ENCODE measurements at places on chromosomes 3 and 15. TPM values are rescaled to one million over a fixed set of nuclear protein-coding genes. Genes with fewer than 3 reads are reported as not detected.

GRCh38 chr3:139933766-139934165, 1.2 kb upstream of the CLSTN2 start:
- DNase-seq = no peak

The HTD2 gene
- total RNA-seq = 7.8 TPM

The RRP9 gene
- total RNA-seq = 18.6 TPM

GRCh38 chr3:68123231-68123630, 468.8 kb upstream of the SUCLG2 start:
- DNase-seq = no peak

GRCh38 chr15:39199076-39199475, 381.8 kb upstream of the THBS1 start:
- peak; percentile 55 for DNase-seq

GRCh38 chr15:92418864-92419263, 25.2 kb downstream of the ST8SIA2 start:
- DNase-seq = no peak

DNA sequence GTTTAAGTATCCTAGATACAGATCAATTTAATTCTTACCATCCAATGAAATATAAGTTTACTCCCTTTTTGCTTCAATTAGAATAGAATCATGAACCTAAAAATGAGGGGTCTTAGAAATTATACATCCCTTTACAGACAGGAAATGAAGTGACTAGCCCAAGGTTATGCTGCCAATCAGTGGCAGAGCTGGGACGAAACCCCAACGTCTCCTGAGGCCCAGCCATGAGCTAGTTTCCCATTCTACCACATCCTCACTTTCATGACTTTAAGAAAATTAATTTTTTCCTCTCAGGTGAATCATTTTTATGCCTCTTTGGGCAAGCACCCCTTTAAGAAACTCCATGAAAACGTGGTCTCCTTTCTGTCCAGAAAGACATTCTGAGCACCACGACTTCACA, 11.2 kb downstream of the LRIG1 start:
- DNase-seq = no peak

DNA sequence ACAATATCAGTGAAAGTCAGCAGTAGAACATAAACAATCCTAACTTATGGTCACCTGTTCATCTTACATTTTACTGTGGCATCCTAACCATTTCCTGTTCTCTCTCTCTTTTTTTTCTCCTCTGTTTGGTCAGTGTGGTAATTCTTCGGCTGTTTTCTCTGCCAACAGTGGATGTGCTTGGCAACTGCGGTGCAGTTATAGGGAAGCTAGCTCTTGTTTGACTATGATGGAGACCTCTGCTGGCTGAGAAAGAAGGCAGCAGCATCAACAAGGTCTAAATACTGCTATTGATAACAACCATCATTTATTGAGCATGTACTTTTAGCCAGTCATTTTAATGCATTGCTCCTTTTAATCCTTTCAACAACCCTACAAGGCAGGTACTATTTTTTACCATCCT, 723 bp upstream of the DRD3 start:
- no peak for DNase-seq

DNA sequence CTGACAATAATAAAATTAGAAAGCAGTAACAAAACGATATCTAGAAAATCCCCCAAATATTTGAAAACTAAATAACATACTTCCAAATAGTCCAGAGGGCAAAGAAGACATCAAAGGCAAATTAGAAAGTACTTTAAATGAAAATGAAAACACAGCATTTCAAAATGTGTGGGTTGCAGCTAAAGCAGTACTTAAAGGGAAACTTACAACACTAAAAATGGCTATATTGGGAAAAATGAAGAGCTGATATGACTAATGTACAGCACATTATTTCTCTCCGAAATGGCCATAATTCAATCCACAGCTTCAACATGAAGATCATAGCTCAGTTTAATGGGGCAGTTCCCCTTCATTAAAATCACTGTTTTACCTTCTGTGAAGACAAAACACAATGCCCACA, 71.9 kb downstream of the FBXL22 start:
- DNase-seq = no peak

GRCh38 chr15:64389036-64389435, 1.4 kb downstream of the TRIP4 start:
- DNase-seq = no peak

DNA sequence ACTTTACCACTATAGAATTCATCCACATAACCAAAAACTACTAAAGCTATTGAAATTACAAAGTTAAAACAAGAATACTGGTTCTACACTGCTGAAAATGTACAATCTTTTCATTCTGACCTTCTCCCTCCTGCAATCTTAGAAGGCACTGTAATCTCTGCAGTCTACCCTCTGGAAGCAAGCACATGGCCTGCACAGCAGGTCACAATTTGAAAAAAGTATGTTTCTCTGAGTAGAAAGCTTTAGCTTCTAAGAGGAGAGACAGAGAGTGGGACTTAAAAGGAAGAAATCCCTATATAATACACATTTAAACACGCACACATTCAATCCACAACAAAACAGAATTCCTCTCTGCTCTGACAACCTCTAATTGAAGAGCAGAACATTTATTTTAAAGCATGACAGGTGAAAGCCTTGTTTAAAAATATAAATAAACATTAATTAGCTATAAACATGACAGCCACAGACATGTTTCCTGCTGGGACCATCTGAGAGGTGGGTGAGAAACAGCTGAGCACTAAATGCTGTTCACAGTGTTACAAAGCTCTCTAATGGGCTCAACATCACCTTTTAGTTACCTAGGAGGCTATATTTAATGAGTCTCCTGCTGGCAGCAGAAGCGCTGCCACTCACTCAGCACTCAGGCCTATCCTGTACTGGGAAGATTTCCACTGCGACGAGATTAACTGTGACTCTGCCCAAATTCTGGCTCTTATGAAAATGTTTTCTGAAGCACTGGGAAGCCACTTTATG, 447.4 kb downstream of the AGBL1 start:
- DNase-seq = no peak

The GP9 gene
- not detected for total RNA-seq

DNA sequence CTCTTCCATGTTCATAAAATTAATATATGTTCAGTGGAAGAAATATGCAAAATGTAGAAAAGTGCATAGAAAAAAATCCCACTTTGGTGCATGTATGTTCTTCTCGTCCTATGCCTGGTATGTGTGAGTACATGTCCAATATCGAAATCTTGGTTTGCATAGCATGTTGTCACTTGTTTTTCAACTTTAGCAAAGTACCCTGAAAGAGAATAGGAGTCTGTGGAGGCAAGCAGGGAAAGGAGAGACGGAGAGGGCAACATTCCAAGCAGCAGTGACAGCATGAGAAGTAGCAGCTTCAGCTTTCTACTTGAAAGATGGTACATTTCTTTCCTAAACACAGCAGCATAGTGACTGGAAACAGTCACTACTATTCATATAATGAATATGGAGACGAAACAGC, 56.8 kb upstream of the CACNA2D3 start:
- peak; percentile 45 for DNase-seq

The ATP2C1 gene
- 102 TPM for total RNA-seq

The CKMT1B gene
- 14.5 TPM for total RNA-seq

DNA sequence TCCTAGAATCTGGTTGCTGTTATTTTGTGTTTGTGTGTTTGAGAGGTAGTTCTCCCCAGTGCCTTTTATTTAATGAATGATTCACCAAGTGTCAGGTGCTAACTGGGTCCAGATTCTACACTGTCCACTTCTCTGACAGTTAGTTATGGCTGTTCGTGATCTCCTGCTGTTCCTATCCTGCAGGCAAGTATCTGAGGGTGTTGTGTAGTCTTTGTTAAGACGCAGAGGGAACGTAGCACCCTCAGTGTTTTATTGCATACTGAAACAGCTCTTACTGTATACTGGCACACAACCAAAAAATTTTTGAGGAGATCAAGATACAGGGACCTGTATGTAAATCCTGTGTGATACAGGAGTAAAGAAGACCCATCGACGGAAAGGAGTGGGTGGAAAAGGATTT, 1271.3 kb downstream of the ROBO1 start:
- no peak for DNase-seq

GRCh38 chr15:69535101-69535638, 82.6 kb downstream of the RPLP1 start:
- peak; percentile 14 for DNase-seq

DNA sequence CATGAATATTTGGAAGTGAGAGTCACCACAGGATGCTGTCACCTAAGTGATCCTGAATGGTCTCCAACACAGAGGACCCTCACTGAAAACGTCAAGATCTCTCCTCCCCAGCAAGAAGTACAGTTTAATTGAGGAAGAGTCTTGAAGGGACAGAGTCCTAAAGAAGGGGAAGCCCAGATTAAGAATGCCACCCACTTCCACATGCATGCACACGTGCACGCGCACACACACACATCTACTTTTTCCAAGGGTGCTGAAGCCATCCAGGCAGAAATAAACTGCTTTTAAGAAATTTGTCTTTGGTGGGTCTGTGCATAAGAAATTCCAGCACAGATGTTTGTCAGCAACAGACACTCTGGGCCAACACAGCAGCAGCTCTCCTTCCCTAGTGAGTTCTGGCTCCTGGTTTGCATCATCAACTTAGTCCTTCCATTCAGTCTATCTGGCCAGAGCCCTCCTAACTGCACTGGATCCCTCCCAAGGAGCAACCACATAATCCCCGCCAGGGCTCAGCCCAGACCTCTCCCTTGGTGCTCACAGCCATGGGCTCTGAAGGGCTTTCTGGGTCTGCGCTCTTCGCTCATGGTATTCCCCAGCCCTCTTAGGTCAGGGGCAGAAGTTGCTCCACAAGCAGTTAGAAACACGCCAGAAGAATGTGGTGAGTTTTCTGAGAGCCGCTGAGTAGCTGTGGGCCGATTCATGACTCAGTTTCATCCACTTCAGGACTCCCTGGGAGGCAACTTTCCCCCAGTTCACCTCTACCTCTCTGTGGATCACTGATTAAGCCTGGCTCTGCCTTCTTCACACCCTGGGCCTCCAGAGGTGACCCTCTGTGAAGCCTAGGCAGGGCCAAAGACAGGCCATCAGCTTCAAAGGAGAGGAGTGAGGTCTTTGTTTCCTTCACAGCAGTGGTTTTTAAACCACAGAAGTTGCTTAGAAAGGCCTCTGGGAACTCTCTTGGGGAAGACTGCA, 132.6 kb upstream of the LIPC start:
- DNase-seq = no peak

- peak; percentile 91 for DNase-seq
Measured at GRCh38 chr15:98727115-98728040, 79.0 kb downstream of the IGF1R start.

- DNase-seq = no peak
Measured at GRCh38 chr3:186814100-186814499, 7.8 kb upstream of the RFC4 start.

DNA sequence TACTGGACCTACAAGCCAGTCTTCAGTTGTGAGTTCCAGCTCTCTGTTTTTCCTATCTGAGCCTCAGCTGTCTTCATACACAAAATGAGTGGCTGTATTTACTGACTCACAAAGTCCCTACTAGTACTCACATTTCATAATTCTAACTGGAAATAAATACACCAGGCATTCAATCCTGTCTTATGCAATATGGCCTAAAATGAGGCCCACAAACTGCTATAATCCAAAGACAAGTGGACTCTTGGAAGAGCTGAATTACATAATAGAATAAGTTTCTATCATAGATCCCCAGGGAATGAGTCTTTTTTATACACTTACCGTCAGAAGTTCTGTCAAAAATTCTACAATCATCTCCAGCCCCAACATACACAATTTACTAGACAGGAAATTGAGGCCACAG, 211.9 kb downstream of the LRRN1 start:
- DNase-seq = no peak

The INSYN1 gene
- 4.2 TPM for total RNA-seq

The ZNF80 gene
- total RNA-seq = 0.28 TPM

DNA sequence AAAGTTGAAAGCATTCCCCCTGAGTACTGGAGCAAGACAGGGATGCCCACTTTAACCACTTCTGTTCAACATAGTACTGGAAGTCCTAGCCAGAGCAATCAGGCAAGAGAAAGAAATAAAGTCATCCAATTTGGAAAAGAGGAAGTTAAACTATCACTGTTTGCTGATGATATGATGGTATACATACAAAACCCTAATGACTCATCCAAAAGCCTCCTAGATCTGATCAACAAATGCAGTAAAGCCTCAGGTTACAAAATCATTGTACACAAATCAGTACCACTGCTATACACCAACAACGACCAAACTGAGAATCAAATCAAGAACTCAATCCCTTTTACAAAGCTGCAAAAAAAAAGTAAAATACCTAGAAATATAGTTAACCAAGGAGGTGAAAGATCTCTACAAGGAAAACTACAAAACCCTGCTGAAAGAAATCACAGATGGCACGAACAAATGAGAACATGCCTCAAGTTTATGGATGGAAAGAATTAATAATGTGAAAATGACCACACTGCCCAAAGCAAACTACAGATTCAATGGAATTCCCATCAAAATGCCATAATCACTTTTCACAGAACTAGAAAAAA, 40.3 kb downstream of the RPL39L start:
- no peak for DNase-seq

The LTF gene
- 1,823 TPM for total RNA-seq

The THRB gene
- 17.2 TPM for total RNA-seq

DNA sequence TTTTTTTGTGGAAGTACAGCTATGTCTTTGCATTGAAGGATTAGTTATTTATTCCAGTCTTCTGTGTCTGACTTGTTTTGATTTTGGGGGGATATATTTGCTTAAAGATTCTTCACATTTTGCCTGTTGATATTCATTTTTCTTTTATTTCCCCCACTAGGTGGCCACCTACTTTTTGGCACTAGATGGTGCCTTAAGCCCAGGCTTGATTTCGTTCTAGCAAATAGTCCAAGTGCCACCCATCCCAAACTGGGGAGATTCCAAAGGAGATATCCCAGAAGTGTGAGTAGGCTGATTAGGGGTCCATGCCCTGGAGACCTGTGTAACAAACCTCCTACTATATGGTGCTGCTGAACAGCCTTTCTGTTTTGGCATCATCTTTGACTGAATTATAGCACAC, 80.0 kb upstream of the SPATA16 start:
- no peak for DNase-seq

DNA sequence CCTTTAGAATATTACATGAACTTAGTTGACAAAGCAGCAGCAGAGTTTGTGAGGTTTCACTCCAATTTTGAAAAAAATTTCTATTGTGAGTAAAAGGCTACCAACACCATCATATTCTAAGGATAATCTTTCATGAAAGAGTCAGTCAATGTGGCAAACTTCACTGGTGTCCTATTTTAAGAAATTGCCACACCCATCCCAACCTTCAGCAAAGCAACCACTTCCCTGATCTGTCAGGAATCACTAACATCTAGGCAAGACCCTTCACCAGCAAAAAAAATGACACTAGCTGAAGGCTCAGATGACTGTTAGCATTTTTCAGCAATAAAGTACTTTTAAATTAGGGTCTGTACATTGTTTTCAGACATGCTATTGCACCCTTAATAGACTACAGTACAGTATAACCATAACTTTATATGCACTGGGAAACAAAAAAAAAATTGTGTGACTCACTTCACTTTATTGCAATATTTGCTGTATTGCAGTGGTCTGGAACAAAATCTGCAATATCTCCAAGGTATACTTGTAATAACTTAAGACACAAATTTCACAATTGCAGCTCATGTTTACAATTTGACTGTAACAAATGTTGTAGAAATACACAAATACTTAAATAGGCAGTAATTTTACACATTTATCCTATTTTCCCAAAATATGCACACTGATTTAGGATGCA, 38.9 kb upstream of the ALCAM start:
- DNase-seq = no peak

The ZNF860 gene
- 5.9 TPM for total RNA-seq

Data from kidney (tissue), 22 donors.